Kidney epithelial cell (primary cell): ENCODE measurements at places on chromosomes 5 and 9. TPM values are rescaled to one million over a fixed set of nuclear protein-coding genes. Genes with fewer than 3 reads are reported as not detected.

TMEM174 gene
- not detected in 2 replicates for total RNA-seq

SHROOM1 gene
- 6.7 and 9.8 TPM in 2 replicates for total RNA-seq

GPX3 gene
- 5.5 and 6.3 TPM in 2 replicates for total RNA-seq

AQP7 gene
- not detected in 2 replicates for total RNA-seq

SPATA9 gene
- total RNA-seq = not detected in 2 replicates

CMYA5 gene
- total RNA-seq = 0.96 and 2.9 TPM in 2 replicates

TAF11L4 gene
- total RNA-seq = not detected in 2 replicates

FCN2 gene
- not detected in 2 replicates for total RNA-seq

GALNT10 gene
- 27.6 and 28.8 TPM in 2 replicates for total RNA-seq

TMEFF1 gene
- total RNA-seq = 15.7 and 23.4 TPM in 2 replicates

CARD6 gene
- 1.9 and 3.3 TPM in 2 replicates for total RNA-seq

CLIC3 gene
- 0.75 TPM in 1 of 2 replicates, not detected in the other for total RNA-seq

AMACR gene
- total RNA-seq = 14.0 and 18.0 TPM in 2 replicates

PAEP gene
- total RNA-seq = 0.21 TPM in 1 of 2 replicates, not detected in the other

DCAF10 gene
- 20.7 and 21.6 TPM in 2 replicates for total RNA-seq

CCDC127 gene
- 5.8 and 13.4 TPM in 2 replicates for total RNA-seq

VCAN gene
- total RNA-seq = 175 and 178 TPM in 2 replicates

DMRTA1 gene
- 0.92 and 1.1 TPM in 2 replicates for total RNA-seq

PRRC1 gene
- total RNA-seq = 41.6 and 54.9 TPM in 2 replicates

ST8SIA4 gene
- total RNA-seq = 0.21 and 2.3 TPM in 2 replicates

SPATA31A3 gene
- total RNA-seq = not detected in 2 replicates

TAS2R1 gene
- not detected in 2 replicates for total RNA-seq

KLF4 gene
- total RNA-seq = 38.7 and 43.8 TPM in 2 replicates

ATP10B gene
- total RNA-seq = under 0.01 TPM in 1 of 2 replicates, not detected in the other

SH3TC2 gene
- 7.9 and 8.4 TPM in 2 replicates for total RNA-seq

OR1J1 gene
- not detected in 2 replicates for total RNA-seq

HAPLN1 gene
- not detected in 2 replicates for total RNA-seq

BTNL8 gene
- total RNA-seq = not detected in 2 replicates

IFNK gene
- not detected in 2 replicates for total RNA-seq

NR5A1 gene
- not detected in 2 replicates for total RNA-seq

CCNI2 gene
- total RNA-seq = 0.42 and 1.6 TPM in 2 replicates

PCDHGA5 gene
- total RNA-seq = 0.58 and 1.5 TPM in 2 replicates

TPPP gene
- total RNA-seq = 1.9 and 2.5 TPM in 2 replicates

PLAC8L1 gene
- total RNA-seq = not detected in 2 replicates

PHYHD1 gene
- 17.8 and 21.2 TPM in 2 replicates for total RNA-seq

ELAVL2 gene
- 0.68 and 0.92 TPM in 2 replicates for total RNA-seq

RANBP17 gene
- 7.1 and 10.4 TPM in 2 replicates for total RNA-seq

KIF2A gene
- total RNA-seq = 51.3 and 53.4 TPM in 2 replicates

SPINK14 gene
- not detected in 2 replicates for total RNA-seq

ARL10 gene
- total RNA-seq = 8.8 and 18.5 TPM in 2 replicates

OLFM1 gene
- 0.96 and 2.1 TPM in 2 replicates for total RNA-seq

ADAMTS19 gene
- 0.21 and 0.75 TPM in 2 replicates for total RNA-seq

ZNF658 gene
- total RNA-seq = 2.7 and 3.1 TPM in 2 replicates

IFNA2 gene
- total RNA-seq = not detected in 2 replicates

TIGD6 gene
- 4.1 and 4.7 TPM in 2 replicates for total RNA-seq

PCA3 gene
- not detected in 2 replicates for total RNA-seq

EPB41L4A gene
- total RNA-seq = 17.9 and 30.6 TPM in 2 replicates

GCNT4 gene
- 3.2 and 3.8 TPM in 2 replicates for total RNA-seq

FOXD4L5 gene
- 0.04 and 0.27 TPM in 2 replicates for total RNA-seq

GRHPR gene
- total RNA-seq = 119 and 142 TPM in 2 replicates

PGM5 gene
- 0.79 and 1.2 TPM in 2 replicates for total RNA-seq

ABCA2 gene
- 5.3 and 15.4 TPM in 2 replicates for total RNA-seq

SH2D3C gene
- 0.17 and 0.27 TPM in 2 replicates for total RNA-seq

SIL1 gene
- 27.3 and 29.9 TPM in 2 replicates for total RNA-seq

SHISAL2B gene
- total RNA-seq = not detected in 2 replicates
